ENCODE measurements at places on chromosomes 13 and 19.
A peak's percentile ranks its signal among the peaks of the same experiment; 100 is the strongest.

DNA sequence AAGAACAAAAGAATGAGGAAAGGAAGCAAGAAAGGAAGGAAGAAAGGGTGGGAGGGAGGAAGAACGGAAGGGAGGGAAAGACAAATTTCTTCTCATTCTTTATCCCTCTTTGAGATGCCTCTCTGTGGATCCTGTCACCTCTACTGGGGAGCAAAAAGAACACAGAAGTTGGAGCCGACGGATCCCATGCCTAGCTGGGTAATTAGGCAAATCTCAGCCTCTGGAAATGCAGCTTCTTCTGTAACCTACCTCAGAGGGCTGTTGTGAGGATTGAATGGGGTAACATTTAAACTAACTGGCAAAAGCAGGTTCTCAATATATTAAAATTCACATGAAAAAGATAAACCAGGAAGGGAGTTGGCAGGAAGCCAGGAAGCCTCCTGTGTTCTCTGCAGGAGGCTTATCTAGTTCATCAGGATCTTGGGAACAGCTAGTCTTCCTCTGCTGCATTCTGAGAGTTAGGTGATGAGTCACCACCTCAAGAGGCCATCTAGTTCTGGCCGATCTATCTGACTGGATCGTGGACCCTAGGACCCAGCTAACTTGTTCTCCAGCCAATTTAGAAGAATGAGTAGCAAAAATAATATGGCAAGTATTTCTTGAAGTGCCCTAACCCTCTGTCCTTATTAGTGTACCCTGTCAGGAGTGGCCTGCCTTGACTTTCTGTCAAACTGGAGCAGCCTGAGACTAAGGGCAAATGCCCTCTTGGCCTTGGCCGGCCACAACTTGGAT is 15.2 kb upstream of the CPB2 start:
- peak; percentile 46 for DNase-seq

DNA sequence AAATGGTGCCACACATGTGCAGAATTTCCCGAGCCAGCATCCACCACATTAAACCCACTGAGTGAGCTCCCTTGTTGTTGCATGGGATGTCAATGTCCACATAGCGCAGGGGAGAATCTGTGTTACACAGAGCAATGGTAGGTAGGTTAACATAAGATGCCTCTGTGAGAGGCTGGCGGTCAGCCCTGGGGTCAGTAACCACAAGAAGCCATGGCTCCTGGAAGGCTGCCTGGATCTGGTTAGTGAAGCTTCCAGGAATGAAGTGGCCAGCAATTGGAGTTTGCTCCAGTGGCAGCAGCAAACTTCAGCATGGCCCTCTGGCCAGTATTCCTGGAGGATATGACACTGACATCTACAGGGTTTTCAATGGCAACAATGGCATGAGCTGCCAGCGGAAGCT is 37.0 kb upstream of the PCDH9 start:
- no peak for DNase-seq

DNA sequence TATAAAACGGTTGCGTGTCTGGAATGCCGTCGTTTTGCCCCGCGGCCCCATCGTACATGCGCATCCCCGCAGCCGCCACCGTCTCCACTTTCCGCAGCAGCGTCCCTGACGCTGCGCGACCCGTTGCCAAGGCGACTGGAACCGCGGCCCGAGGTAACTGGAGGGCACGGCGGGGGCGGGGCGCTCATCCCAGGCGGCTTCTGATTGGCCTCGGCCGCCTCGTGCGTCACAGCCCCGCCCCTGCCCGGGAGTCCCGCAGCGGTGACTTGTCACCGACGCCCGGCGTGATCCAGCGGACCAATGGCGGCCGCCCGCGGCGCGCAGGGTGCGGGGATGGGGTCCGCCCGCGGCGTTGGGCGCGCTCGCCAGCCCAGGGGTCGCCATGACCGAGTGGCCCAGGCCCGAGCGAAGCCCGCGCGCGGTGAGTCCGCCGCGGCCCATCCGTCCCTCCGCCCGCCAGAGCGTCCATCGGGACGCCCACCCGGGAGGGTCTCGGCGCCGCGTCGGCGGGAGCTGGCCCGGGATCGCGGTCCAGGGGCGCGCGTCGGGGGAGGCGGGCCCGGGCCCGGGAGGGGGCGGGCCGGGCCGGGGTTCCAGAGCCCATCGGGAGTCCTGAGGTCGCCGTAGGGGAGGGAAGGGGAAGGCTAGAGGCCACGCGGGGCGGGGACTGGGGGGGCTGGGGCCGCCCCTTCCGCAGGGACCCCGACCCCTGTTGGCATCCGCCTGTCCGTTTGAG is at the start of gene ZSCAN1:
Gene ZSCAN1 (plus strand): TSS at position 285 of the 736 bp plus-strand sequence. CDS start 3,812 bp downstream, outside the sequence.
- DNase-seq = peak; percentile 71

DNA sequence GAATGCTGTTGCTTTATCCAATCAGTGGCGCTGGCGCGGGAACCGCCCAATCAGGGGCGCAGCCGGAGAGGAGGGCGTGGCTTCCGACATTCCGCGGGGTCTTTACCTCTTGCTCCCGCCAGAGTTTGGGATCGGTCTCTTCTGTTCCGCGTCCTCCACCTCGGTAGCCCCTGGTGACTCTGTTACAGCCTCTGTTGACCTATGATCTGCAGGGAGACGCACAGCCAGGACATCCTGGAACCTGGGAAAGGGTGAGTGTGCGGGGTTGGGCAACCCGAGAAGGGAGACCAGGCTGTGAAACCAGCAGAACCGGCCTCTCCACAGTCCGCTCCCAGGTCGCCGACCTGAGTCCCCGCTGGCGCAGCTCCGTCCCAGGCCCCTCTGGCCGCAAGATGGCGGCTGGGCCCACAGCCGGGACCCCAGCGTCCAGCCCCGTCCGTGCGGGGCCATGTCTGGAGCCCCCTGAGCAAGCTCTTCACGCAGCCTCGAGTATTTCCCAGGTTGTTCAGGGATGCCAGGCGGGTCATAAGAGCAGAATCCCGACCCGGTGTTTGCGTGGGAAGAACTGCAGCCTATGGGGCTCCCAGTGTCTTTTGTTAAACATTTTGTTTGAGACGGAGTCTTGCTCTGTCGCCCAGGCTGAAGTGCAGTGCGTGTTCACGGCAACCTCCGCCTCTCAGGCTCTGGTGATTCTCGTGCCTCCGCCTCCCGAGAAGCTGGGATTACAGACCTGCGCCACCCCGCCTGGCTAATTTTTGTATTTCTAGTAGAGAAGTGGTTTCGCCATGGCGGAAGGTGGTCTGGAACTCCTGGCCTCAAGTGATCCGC is 4.4 kb upstream of the ZNF681 start:
- no peak for DNase-seq

- peak; percentile 47 for DNase-seq
Observed at GRCh38 chr13:48411841-48412531, 927 bp downstream of the LPAR6 start.

GRCh38 chr13:78309497-78310180 is 293.7 kb downstream of the POU4F1 start:
- DNase-seq = no peak

GRCh38 chr13:100608906-100609305 is 20.3 kb upstream of the GGACT start:
- DNase-seq = peak; percentile 33

DNA sequence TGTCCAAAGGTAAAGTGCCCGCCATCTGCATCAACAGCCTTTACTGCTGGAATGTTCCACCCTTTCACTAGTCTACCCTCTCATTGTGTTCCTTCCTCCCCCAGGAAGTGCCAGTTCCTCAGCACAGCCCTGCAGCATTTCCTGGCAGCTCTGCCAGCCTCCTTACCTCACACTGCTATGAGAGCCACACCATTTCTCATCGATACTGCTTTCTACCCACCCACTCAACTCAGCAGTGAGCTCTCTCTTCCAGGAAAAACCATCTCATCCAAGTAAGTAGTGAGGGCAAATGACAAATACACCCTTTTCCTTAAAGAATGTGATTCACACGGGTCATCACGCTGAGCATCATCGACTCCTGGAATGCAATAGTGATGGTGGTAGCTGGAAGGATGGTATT is 19.8 kb downstream of the UQCRFS1 start:
- no peak for DNase-seq

DNA sequence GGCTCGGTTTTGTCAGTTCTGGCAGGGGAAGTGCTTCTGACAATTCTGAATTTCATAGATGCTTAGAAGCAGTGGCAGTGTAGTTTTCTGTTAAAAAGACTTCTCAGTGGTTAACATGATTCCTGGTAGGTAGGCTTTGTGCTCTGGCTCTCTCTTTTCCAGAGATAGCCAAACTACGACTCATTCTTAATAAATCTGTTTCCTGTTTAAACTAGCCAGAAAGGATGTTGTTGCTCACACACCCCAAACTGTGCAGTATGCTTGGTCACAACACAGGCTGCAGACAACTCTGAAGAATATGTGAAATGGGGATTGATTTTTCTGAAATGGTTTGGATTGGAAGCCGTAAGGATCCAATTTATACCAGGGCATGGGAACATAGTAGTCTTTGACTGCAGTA is 711.5 kb downstream of the PCDH17 start:
- DNase-seq = no peak

DNA sequence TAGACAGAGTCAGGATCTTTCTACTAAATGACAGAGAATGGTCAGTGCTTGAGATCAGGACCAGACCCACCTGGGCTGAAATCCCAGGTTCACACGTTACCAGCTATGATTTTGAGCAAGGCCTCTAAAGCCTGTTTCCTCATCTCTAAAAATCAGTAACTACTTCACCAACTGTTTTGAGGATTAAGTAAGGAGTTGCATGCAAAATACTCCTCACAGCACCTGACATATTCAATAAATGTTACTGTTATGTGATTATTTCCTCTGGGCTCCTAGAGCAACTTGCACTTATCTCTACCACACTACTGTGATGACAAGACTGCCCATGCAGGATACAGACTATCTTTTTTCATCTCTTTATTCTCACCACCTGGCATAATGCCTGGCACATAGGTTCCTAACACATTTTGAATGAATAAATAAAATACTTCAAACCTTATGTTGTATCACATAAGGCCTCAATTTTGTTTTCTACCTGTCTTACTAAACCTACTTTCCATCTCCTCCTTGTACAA is 1.8 kb downstream of the KATNAL1 start:
- no peak for DNase-seq

GRCh38 chr19:4518345-4519171 is at the start of gene PLIN4:
PLIN4 (minus strand) TSS chr19:4518486; CDS start chr19:4518272, 214 bp downstream.
- no peak for DNase-seq

DNA sequence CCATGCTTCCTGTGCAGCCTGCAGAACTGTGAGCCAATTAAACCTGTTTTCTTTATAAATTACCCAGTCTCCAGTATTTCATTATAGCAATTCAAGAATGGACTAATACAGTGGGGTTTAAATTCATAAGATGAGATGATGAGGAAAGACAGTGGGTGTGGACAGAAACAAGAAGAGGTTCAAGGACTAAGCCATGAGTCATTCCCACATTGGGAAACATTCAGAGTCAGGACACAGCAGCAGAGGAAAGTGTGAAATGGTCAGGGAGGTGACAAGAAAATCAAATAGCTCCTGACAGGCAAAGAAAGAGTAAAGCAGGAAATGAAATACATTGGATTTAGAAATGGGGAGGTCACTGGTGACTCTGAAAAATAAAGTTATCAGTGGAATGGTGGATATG is 9.1 kb downstream of the ZNF841 start:
- DNase-seq = no peak

DNA sequence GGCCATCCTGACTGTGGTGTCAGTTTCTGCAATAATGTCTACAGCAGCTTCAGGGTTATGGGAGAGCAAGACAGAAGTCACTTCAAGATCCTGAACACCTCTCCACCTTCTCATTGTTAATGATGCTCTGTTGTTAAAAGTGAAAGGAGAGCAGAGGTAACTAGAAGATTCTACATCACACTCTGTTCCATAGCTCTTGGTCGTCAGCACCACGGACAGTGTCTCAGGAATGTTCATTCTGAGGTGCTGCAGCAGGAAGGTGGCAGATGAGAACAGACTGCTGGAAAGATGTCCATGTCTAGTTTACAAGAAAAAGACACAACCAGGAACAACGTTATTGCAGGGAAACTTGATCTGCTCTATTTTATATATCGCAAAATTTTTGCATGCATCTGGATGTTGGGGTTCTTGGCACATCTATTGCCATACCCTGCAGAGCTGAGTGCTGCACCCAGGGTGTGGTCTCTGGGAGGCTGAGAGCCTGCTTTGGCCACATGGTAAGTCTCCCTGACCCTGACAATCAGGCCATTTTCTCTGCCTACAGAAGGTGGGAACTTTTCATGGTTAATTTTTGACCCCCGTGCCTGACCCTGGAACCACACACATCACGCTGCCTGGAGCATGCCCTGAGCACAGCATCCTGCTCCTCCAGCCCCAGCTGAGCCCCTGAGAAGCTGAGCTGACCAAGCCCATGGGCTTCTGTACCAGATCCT is 12.7 kb downstream of the CEACAM21 start:
- peak; percentile 48 for DNase-seq

DNA sequence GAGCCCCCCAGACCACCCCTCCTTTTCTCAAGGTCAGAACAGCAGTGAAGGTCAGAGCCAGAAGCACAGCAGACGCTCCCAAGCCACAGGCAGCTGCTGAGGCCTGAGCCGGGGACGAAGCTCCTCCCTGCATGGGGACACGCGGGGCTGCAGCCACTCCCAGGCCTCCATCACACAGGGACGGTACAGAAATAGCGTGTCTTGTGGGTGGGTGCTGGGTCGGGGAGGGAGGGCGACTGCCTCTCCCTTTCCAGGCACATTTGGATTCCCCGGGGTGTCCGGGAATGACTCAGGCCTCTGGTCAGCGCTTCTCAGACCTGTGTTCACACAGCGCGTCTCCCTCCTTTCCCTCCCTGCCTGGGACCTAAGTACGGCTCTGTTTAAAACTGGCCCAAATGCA is 33.2 kb downstream of the RASA3 start:
- DNase-seq = peak; percentile 38

GRCh38 chr13:101700598-101700997 is 248.1 kb downstream of the ITGBL1 start:
- no peak for DNase-seq

- DNase-seq = no peak
Observed at GRCh38 chr13:99908140-99908803, 63.3 kb downstream of the ZIC5 start.

DNA sequence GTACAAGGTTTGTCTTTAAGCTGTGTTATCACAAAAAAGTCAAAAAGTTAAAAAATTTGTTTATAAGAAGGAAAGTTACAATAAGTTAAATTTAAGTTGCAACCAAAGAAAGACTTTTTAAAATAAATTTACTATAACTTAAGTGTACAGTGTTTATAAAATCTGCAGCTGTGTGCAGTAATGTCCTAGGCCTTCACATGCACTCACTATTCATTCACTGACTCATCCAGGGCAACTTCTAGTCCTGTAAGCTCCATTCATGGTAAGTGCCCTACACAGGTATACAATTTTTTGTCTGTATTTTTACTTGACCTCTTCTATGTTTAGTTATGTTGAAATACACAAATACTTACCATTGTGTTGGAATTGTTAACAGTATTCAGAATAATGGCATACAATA is 667.9 kb upstream of the SLITRK5 start:
- no peak for DNase-seq

- DNase-seq = no peak
Observed at GRCh38 chr19:42069619-42070351, at the start of gene GRIK5. GRIK5 (minus strand) TSS chr19:42070206; CDS start chr19:42065770, 4,436 bp downstream.

All from lung microvascular endothelial cell (primary cell).